Naive thymus-derived CD4-positive, alpha-beta T cell (primary cell): ENCODE measurements at places on chromosomes 4 and X.

GRCh38 chr4:150126864-150127203, 48.6 kb downstream of the DCLK2 start:
- DNase-seq = no peak

DNA sequence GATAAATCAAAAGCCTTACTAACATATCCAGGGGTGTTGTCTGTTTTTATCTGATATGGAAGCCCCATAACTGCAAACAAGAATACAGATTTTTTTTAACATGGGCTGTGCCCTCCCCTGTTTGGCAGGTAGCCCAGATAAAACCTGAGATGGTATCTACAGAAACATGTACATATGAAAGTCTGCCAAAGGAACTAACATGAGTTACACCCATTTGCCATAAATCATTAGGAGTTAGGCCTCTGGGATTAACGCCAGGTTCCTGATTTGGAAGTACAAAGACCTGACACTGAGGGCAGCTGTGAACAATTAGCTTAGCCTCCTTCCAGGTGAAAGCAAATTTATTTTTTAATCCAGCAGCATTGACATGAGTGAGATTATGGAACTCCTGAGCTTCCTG, 264.3 kb downstream of the TECRL start:
- no peak for DNase-seq

- no peak for DNase-seq
Observed at GRCh38 chr4:777520-778262, 48.2 kb downstream of the CPLX1 start.

DNA sequence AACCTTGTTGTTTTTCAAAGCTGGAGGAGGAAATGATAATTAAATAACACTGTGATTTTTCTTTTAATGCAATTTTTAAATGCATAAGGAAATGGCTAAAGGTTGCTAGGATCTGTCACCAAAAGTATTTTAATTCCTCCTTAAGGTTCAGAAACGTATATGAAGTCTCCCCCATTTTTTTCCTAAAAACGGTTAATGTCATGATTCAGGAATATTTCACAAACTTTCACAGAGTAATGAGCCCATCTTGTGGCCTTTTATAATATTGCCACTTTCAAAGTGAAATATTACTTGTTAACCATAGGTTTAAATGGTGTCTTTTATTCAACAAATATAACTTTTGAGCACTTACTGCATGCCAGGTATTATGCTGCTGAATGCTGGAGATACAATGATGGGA, 99.5 kb upstream of the USP38 start:
- no peak for DNase-seq

- DNase-seq = no peak
Observed at GRCh38 chr4:160299177-160299576, 1196.3 kb downstream of the RAPGEF2 start.

DNA sequence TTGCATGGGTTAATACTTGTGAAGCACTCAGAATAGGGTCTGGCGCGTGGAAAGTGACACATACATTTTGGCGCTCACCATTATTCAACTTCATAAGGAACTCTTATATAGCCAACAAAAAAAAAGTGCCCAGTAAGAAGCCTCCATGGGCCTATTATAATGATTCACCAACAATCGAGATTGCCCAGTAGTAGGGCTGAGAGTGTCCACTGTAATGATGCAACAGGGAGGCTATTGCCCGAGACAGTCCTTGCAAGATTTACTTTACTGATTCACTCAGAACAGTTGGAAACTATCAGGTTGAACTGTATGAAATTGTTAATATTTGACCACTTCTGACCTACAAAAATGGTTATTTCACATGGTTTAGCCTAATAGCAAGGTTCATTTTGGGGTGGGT, 86.0 kb downstream of the PJA1 start:
- DNase-seq = no peak

- DNase-seq = no peak
Observed at GRCh38 chrX:125826080-125826479, 340.0 kb downstream of the DCAF12L2 start.

- DNase-seq = no peak
Observed at GRCh38 chr4:45897946-45898585, 225.8 kb downstream of the GABRG1 start.

GRCh38 chr4:54581807-54582206, 76.0 kb upstream of the KIT start:
- no peak for DNase-seq

DNA sequence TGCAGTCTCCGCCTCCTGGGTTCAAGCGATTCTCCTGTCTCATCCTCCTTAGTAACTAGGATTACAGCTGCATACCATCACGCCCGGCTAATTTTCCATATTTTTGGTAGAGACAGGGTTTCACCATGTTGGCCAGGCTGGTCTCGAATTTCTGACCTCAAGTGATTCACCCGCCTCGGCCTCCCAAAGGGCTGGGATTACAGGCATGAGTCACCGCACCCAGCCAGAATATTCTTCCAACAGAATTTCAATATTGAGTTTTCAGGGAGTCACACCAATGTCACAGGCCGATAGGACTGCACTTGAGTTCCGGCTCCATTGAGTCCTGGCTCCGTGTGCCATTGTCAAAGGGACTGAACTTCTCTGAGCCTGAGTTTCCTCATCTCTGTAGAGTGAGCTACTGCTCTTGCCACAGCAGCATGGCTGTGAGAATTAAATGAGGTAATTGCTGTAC, 82.9 kb downstream of the CLCN4 start:
- no peak for DNase-seq

DNA sequence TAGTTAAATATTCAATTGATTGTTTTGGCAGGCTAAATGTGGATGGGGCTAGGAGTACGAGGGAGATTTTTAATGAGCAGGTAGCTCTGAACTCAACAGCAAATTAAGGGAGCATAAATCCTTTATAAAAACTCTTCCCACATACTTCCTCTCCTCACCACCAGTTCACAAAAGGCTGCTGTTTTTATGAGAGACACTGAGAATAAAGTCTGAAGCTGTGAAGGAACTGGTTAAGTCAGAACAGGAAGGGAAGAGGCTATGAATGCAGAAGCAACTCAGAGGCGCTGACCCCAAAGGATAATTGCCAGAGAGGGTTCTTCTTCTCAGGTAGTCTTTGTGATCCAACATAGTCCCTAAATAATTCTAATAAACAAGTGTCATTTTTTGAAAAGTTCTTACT, 406.1 kb downstream of the GPM6A start:
- no peak for DNase-seq

DNA sequence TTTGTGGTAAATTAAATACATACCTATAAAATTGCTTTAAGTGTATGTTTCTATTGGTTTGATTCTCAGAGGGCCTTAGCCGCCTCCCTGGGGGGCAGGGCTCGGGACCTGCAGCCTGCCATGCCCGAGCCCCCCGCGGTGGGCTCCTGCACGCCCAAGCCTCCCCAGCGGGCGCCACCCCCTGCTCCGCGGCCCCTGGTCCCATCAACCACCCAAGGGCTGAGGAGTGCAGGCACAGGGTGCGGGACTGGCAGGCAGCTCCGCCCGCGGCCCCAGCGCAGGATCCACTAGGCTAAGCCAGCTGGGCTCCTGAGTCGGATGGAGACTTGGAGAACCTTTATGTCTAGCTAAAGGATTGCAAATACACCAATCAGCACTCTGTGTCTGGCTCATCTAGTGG, 108.3 kb upstream of the INPP4B start:
- DNase-seq = no peak

- no peak for DNase-seq
Observed at GRCh38 chr4:180261346-180261745, 1981.9 kb upstream of the TENM3 start.

GRCh38 chr4:173365359-173365996, 5.3 kb upstream of the SAP30 start:
- no peak for DNase-seq

DNA sequence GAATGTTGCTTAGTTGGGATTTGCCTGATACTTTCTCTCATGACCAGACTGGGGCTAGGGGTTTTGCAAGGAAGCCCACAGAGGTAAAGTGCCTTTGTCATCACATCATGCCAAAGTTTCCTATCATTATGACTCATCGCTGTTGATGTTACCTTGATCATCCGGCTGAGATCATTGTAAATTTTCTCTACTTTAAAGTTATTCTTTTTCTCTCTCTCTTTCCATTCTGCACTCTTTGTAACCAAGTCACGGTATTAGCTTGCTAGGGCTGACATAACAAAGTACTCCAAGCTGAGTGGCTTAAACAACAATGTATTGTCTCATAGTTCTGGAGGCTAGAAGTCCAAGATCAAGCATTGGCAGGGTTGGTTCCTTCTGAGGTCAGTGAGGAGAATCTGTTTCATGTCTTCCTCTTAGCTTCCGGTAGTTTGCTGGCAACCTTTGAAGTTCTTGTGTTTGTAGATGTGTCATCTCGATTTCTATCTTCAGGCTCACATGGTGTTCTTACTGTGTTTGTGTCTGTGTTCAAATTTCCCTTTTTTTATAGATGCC, 113.0 kb downstream of the DTHD1 start:
- no peak for DNase-seq

GRCh38 chr4:29467044-29467717, 1253.0 kb upstream of the PCDH7 start:
- no peak for DNase-seq

GRCh38 chr4:147518086-147518485, 37.2 kb downstream of the EDNRA start:
- no peak for DNase-seq

GRCh38 chr4:153780221-153780620, 8.7 kb downstream of the SFRP2 start:
- DNase-seq = no peak

DNA sequence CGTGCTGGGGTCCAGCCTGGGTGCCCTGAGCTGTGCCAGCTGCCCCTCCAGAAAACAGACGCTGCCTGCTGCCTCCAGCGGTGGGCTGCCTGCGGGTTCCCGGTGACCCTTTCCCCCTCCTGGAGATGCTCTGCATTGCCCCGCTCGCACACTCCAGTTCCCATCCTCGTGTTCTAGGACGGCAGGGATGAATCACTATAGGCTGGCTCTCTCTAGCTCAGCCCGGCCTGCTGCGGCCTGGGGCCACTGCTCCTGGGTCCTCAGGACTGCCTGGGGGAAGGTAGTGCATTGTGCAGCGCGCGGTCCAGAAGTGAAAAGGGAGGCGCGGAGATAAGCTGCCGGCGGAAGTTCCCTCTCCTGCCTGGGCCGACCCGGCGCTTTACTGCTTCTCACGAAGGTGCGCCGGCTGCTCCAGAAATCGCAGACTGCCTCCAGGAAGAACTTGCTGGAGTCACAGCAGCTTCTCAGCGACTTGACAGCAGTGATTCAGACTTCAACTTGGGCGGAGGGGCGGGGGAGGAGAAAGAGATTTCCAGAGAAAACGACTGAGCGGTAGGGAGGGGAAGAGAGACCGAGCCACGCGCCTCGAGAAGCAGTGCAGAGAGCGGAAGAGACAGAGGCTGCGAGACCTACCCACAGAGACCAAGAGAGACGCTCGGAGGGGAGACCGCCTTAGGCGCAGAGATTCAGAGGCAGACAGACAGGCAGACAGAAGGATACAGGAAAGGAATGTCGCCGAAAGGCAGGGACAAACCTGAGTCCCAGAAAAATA, 6.7 kb upstream of the MSX1 start:
- DNase-seq = no peak

DNA sequence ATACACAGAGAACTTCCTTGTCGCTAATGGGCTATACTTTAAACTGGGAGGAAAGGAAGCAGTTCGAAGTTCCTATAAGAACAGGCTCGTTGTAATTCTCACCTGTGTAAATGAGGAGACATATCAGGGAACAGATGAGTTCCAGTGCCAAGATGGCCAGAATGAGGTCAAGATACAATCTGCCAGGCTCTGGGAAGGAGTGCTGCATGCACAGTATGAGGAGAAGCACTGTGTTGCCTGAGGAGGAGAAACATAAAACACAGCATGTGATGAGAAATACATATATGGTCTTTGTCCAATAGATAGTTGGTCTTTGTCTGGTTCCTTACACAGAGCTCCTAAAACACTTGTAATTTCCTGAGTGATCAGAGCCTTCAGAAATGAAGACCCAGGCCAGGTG, 24.3 kb downstream of the TMEM192 start:
- no peak for DNase-seq

DNA sequence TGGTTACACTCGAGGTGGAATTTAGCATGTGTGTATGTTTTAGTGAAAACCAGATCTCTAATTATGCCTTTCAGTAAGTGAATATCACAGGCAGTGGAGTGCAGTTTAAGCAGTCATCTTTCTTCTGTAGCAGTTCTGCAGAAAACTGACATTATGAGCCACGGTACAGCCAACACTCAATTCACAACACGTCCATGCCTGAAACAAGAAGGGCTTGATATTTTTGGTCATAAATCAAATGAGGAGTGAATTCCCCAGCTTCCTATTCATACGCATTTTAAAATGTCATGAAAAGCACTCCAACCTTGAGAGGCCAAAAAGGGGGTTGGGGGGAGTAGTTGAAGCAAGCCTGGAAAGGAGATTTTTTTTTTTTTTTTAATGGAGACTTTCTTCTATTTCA, 316.7 kb downstream of the ARHGAP10 start:
- no peak for DNase-seq

- DNase-seq = no peak
Observed at GRCh38 chr4:163548481-163549243, 54.2 kb downstream of the TMA16 start.
